ENCODE measurements at places on chromosomes 11 and 22. TPM values are rescaled to one million over a fixed set of nuclear protein-coding genes. Genes with fewer than 3 reads are reported as not detected.

Gene CDC42BPG
- 4.0 TPM for total RNA-seq

Gene MFNG
- 139 TPM for total RNA-seq

- no peak for DNase-seq
Observed at GRCh38 chr11:93410441-93410840, 79.9 kb downstream of the DEUP1 start.

DNA sequence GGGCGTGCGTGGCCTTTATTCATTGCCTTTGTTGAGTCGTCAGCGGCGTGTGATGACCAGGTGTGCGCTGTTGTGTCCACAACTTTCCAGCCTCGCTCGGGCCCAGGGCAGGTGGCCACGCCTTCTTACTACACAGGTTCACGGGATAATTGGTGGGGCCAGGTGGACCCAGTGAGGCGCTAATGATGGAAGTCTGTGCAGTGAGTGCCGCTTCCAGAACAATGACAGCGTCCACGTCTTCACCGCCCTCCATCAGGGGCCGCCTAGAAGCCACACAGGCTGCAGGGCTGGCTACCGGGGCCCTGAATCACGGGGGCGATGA is 1197.3 kb downstream of the BRD1 start:
- DNase-seq, result no peak

DNA sequence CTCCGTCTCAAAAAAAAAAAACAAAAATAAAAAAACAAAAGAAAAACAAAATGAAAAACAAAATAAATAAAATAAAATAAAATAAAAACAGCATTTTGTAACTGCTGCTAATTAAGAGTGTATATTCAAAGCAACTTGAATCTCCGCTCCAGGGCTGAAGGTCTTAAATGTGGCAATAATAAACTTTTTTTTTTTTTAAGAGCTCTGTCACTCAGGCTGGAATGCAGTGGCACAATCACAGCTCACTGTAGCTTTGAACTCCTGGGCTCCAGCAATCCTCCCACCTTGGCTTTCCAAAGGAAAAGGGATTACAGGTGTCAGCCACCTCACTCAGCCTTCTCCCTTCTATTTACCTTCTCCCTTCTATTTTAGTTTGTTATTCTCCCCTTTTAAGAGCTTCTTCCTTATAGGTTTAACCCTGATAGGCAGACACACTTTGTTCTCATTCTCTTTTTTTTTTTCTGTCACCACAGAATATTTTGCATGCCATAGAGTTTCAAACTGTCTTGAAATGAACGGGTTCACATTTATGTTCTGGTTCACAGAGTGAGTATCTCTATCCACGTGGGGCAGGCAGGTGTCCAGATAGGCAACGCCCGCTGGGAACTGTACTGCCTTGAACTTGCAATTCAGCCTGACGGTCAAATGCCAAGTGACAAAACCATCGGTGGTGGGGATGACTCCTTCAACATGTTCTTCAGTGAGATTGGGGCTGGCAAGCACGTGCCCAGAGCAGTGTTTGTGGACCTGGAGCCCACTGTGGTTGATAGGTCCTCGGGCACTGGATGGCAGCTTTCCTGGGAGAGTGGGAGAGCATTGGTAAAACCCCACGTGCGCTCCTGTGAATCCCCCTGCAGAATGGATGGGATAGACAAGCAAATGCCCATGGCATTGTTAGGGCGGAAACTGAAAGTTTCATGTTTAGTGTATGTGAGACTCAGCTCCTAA is 19.4 kb downstream of the LRRC74B start:
- DNase-seq, result no peak
